ENCODE measurements at places on chromosomes 3 and 15. TPM values are rescaled to one million over a fixed set of nuclear protein-coding genes. Genes with fewer than 3 reads are reported as not detected.

GRCh38 chr15:101000271-101000681 lies 81.1 kb downstream of the LRRK1 start:
- no peak for DNase-seq

- DNase-seq, result no peak
Observed at GRCh38 chr3:164814106-164814505, 264.2 kb downstream of the SI start.

DNA sequence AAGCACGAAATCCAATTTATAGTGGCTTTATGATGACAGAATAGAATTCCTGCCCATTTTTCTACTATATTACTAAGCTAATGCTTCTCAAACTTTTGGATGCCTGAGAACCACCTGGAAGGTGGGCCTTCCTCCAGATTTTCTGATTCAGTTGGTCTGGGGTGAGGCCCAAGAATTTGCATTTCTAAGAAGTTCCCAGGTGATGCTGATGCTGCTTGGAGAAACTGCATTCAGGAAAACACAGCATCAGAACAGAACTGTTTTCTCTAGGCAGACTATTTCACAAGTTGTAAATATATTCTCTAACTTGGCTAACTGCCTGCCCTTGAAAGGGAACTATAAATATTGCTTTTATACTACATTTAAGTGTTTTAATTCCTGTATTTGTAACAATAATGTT lies 644.9 kb upstream of the DPPA4 start:
- no peak for DNase-seq

GRCh38 chr15:23645371-23646164 lies 2.1 kb downstream of the MAGEL2 start:
- DNase-seq, result no peak

DNA sequence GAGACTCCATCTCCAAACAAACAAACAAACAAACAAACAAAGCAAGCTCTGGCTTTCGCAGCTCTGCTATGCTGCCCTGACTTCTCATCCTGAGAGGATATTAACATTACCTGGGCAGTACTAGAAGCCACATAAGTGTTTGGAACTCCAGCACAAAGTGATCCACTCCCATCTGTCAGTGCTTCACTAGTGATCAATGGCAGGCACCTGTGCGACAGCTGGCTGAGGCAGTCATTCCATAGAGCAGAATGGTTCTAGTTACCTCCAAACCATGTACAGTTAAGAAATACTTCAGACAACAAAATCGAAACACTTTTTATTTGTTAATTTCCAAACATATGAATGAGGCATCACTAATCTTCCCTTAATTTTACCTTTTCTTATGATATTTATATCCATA lies 2.8 kb upstream of the MB21D2 start:
- no peak for DNase-seq

SCG3 gene
- total RNA-seq, result not detected

RHCG gene
- 0.16 TPM for total RNA-seq

CSTA gene
- not detected for total RNA-seq

XCR1 gene
- not detected for total RNA-seq

Data from mesothelial cell of epicardium (in vitro differentiated cells).